Stimulated activated naive CD4-positive, alpha-beta T cell (primary cell): ENCODE measurements at places on chromosomes 5 and 9.

- no peak for DNase-seq
These were observed 29.3 kb upstream of the ANKH start for GRCh38 chr5:14900693-14901461.

DNA sequence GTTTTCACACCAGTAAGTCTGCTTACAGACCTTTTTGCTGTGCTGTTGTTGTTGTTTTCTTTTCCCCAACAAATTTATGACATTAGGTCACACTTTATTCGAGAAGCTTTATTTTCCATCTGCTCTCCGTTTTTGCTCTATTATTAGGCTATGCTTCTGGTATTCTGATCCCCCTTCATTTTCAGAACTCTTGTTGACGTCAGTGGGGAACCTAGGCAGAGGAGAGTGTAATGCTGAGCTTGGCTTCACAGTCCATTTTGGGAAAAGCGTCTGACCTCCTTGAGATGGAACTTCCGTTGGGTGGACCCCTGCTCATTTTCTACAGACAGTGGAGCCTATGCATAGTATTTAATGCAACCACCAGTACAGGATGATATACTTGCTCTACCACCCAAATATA is 387.9 kb upstream of the MEF2C start:
- DNase-seq = no peak

DNA sequence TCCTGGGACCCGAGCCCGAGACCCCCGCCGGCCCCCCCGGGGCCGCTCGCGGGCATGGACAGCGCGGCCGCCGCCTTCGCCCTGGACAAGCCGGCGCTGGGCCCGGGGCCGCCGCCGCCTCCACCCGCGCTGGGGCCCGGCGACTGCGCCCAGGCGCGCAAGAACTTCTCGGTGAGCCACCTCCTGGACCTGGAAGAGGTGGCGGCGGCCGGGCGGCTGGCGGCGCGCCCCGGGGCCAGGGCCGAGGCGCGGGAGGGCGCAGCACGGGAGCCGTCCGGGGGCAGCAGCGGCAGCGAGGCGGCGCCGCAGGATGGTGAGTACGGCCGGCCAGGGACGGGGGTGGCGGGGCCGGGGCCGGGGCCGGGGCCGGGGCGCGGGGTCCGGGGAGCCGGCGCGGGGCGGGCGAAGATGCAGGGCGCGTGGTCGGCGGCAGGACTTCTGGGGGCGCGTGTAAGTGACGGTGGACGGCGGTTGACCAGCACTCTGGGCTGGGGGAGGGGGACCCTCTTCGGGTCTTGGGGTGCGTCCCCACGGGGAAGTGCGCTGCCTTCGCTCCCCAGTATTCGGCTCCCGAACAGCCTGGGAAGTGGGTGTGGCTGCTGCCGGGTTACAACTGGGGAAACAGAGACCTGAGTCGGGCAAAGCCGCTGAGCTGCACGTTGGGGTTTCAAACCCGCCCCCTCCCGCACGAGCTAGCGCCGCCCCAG is 520 bp downstream of the PRRX2 start:
- peak; percentile 25 for DNase-seq

DNA sequence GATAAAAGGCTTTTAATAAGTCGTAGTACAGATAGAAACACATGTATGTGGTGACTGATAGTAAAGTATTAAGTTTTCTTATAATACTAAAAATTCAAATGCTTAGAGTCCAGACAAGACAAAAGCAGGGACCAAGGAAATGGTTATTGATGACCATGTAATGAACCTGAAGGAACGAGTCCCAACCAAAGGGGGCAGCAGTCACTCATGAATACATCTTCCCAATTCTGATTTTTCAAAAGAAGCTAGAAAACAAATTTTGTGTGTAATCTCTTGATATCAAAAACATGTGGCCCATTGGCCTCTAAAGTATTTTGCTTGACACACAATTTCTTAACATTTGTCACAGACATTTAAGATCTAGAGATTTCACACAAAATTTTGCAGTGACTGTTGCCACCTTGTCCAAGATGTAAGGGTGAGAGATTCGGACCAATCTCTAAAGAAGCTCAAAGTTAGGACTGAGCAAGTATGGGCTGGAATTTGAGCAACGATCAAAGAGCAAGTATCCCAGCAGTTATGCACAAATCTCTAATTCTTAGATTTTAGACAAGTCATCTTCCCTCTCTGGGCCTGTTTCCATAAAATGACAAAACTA is 66.8 kb downstream of the ARL15 start:
- DNase-seq = peak; percentile 9

DNA sequence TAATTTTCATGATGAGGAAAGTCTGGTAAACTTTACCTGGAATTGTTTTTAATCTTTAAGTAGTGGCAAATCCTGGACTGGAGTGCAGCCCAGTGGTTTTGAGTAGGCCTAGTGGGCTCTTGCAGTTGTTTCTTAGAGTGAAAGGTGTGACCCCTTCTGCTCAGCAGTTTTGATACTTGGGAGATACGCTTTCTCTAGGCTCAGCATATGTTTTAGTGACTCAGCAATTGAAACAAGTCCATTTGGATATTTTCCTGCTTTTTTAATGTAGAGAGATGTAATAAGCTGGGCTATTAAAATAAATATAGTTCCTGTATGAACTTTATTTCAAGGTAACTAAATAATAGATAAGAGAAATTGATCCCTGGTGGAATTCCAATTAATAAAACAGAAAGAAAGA is 6.0 kb downstream of the POLR3G start:
- DNase-seq = no peak

- no peak for DNase-seq
These were observed 143.1 kb upstream of the NR4A3 start for GRCh38 chr9:99678566-99678965.

DNA sequence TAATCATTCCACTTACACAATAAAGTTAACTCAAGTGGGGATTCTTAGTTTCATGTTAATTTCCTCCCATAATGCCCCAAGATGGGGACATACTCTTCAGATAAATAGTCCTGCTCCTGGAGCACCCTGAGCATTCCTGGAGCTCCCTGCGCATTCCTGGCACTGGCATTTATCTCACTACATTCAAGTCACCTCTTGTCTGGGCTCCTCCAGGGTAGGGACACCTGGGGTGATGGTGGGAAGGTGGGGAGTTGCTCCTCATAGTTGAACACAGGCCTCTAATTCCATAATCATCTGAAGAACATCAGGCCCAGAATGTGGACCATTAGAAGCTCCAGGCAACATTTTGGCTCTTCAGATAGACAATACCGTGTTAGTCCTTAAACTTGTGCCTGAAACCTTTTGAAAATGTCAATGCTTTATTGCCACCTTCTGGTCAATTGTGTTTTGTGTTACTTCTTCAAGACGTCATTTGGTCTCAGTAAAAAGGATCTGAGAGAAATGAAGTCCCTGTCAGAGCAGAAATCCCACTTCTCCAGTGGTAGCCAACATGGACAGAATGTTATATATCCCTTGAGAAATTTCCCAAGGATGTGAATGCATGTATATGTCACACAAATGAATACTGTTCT is 14.2 kb upstream of the AGGF1 start:
- peak; percentile 3 for DNase-seq

GRCh38 chr5:129097498-129098296 is 3.1 kb downstream of the ISOC1 start:
- DNase-seq = no peak

DNA sequence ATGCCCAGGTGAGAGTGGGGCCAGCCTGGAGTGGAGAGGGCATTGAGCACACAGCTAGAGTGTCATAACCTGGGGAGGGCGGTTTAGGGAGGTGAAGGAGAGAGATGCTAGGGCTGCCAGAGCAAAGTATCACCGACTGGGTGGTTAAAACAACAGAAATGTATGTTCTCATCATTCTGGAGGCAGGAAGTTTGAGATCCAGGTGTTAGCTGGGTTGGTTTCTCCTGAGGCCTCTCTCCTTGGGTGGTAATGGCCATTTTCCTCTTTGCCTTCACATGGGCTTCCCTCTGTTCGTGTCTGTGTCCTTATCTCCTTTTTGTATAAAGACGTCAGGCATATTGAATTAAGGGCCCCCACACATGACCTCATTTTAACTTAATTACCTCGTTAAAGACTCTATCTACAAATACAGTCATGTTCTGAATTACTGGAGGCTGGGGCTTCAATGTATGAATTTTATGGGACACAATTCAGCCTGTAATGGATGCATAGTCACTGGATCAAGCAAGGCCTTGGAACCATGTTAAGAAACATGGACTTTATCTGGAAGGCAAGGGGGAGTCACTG is 118.6 kb upstream of the IL12B start:
- DNase-seq = no peak

DNA sequence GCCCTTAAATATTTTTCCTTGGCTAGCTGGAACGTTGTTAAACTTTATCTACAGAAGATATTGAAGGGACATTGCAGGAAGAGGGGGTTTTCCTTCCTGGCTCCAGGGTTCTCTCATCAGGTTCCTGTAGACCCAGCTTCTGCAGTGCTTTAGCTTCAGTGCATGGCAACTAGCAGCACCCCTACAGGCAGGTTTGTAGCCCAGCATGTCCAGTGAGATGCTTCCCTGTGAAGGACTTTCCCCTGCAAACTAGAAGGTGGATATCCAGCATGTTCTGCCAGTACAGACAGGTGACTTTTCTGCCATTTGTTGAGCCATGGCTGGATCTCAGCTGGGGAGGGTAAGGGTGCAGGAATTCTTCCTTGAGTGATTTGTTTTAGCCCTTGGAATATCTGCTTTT is 10.4 kb downstream of the CCL28 start:
- DNase-seq = no peak

DNA sequence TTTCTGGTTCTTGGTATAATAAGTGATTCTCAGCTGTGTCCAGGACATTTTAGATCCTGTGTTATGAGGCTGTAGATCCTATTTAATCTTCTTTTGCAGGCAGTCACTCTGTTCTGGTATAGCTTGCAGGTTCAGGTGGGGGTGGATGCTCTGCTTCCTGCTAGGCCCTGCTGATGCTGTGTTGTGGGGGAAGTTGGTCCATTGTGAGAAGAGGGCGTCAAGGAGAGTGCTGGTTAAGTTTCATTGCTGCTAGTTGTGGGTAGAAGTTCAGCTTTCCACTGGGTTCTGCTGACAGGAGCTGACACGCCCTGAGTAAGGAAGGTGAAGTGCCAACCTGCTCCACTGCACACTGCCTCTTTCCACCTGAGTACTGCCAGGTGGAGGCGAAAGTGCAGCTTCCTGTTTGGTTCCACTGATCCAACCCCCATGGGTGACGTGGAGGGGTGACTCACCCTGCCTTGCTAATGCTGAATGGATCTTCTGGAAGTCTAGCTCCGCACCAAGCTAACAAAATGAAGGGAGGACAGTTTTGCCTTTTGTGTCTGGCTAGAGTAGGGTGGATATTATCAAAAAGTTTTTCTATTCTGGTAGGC is 16.3 kb downstream of the NMRK1 start:
- DNase-seq = peak; percentile 43

DNA sequence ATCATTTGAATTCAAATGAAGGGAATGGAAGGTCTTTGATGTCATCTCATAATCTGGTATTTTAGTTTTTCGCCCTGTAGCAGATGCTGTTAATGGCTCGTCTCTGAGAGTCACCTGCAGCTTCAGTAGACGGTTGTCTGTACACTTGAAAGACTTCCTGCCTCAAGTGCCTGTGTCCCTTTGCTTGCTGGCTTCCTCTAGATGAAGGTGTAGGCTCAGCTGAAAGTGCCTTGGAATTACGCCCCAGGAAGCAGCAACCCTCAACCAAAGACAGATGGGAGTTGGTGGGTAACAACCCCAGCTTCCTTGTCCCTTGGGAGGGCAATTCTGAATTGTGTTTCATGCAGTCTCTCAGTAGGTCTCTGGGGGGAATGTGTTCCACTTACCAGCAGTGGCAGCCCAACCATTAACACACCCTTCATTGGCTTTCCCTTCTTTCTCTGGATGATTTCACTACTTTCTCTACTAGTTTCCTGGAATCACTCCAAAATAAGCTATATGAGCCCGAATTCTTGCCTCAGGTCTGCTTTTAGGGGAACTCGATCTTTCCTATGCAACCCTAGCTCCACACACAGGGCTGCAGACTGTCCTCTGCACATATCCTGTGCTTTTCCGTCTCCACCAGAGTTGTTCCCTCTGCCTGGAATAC is 395.6 kb downstream of the DMAC1 start:
- DNase-seq = peak; percentile 1

DNA sequence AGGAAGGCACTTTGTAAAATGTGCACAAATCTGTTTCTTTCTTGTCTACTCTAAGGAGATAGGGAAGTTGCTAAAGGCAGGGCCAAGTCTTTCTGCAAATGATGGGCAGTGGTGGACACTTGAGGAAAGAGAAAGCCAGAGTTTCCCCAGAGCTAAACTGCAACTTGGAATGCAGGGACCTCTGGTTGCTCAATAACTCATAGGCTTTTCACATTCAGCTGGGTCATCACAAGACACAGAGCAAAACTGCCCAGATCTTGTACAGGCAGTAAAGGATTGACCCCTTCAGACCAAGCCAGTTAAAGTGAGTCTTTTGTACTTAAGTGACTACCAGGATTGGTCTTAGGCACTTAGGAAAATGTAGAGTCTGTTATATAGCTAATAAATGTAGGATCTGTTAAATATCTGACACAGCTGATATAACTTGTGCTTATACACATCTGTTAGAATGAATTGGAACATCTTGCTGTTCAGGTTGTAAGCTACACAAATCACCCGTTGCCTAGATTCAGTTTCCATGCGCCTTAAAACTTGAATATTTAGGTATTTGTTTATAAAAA is 13.5 kb upstream of the AGXT2 start:
- DNase-seq = no peak

GRCh38 chr9:135070964-135071735 is 16.3 kb upstream of the OLFM1 start:
- DNase-seq = no peak

DNA sequence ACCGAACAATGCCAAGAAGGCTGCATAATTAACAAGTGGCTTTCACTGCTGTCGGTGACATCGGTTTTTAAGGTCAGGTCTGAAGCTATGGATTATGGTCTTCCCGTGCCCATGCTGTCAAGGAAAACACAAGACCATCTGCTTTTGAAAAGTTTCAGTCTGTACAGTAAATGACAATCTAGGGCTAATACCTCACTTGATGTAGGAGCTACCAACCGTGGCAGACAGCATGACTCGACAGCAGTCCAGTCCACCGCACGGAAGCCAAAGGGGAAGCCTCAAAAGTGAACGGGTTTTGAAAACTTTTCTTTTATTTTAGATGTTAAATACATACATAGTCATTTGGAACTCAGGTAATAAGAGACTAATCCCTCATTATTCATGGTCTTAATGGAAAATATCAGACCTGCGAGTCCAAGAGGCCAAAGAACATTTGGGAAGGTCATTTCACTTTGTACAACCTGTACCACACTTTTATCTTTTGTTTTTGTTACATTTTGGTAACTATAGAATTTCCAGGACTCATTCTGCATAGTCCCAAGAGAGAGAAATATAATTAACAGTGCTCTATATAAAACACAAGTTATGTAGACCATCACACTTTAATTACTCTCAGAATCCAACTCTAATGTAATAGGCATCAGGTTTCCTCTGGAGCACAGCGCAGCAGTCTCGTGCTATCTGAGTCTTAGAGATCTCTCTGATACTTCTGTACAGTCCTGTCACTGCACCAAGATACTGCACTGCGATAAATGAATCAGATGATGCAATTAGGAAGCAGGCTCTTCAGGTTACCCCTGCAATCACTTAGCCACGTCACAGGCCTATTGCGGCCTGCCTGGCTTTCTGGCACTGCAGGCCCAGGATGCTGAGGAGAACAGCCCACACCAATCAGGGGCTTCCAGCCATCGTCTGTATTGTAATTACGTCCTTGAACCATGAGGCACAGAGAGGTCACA is 184.9 kb downstream of the FANCC start:
- DNase-seq = no peak
